ENCODE measurements at places on chromosomes 11 and 22.

GRCh38 chr11:64025205-64025604 lies 10.5 kb upstream of the FLRT1 start:
- DNase-seq: no peak

GRCh38 chr11:128405714-128406662 lies 181.4 kb downstream of the ETS1 start:
- DNase-seq: no peak

- DNase-seq: no peak
Observed at GRCh38 chr11:74171630-74171968, 510 bp downstream of the PPME1 start.

- no peak for DNase-seq
Observed at GRCh38 chr22:45870011-45870410, 107.0 kb downstream of the WNT7B start.

DNA sequence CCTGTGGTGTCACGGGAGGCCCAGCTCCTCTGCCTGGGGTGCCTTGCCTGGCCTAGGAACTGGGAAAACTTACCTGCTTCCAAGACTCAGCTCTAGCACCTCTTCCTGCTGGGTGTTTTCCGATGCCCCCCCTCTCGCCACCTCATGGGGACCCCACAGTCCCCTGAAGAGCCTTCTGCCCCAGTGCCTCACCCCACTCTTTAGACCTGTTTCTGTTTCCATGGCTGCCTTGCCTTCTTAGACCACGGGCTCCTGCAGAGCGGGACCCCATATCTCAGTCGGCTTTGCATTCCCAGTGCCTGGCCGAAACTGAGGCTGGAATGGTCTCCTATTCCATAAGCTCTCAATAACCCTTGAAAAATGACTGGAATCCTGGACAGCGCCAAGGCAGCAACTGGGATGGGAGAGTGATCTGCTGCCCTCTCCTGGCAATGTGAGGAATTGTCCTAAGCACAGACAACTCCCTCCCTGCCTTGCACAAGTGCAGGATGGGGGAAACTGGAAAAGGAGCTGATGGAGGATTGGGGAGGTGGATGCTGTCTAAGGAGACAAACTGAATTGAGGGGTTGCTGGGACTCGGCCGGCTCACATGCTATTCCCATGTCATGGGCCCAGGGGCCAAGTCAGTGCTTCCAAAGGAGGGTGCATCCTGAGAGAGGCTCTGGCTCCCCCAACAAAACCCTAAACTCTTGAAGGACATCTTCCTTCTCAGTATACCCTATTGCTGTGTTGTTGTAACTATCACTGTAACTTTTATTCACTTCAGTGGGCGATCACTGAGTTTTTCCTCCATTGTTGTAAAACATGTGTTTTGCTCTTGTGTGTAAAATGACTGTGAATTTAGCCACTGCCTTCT lies 26.6 kb upstream of the IL17RA start:
- DNase-seq: peak; percentile 75
